Activated CD4-positive, alpha-beta T cell treated with anti-CD3 and anti-CD28 coated beads for 36 hours (primary cell): ENCODE measurements at places on chromosomes 11 and 22. TPM values are rescaled to one million over a fixed set of nuclear protein-coding genes. Genes with fewer than 3 reads are reported as not detected.
A peak's percentile ranks its signal among the peaks of the same experiment; 100 is the strongest.

DNA sequence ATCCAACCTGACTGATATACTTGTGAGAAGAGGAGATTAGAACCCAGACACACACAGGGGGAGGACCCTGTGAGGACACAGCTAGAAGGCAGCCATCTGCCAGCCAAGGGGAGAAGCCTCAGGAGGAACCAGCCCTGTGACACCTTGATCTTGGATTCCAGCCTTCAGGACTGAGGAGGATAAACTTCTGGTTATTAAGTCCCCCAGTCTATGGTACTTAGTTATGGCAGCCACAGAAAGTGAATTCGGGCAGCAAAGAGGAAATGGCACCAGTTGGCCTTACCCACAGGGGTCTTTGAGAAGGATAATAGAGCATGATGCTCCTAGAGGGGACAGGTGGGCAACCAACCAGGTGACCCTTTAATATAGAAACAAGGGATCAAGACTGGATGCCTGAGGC lies 49.4 kb downstream of the ASCL2 start:
- H3K27me3 ChIP-seq: peaks cover 9% of the 10 kb centered on the region
- no peaks in the 10 kb centered on the region for H3K36me3 ChIP-seq
- H3K4me3 ChIP-seq: no peak overlapping the region

Gene PELI3
- total RNA-seq: 5.7 TPM

- H3K4me1 ChIP-seq: no peaks in the 10 kb centered on the region
- H3K27ac ChIP-seq: no peak overlapping the region
- DNase-seq: no peak
- H3K27me3 ChIP-seq: no peaks in the 10 kb centered on the region
These were observed 20.8 kb upstream of the PPARA start for GRCh38 chr22:46129390-46130041.

- no peak overlapping the region for H3K4me3 ChIP-seq
- no peak for DNase-seq
- H3K36me3 ChIP-seq: no peaks in the 10 kb centered on the region
- H3K27me3 ChIP-seq: no peaks in the 10 kb centered on the region
- no peak overlapping the region for H3K27ac ChIP-seq
These were observed 583.9 kb upstream of the LRRC4C start for GRCh38 chr11:42043312-42043711.

Gene GSTP1
- total RNA-seq: 376 TPM

DNA sequence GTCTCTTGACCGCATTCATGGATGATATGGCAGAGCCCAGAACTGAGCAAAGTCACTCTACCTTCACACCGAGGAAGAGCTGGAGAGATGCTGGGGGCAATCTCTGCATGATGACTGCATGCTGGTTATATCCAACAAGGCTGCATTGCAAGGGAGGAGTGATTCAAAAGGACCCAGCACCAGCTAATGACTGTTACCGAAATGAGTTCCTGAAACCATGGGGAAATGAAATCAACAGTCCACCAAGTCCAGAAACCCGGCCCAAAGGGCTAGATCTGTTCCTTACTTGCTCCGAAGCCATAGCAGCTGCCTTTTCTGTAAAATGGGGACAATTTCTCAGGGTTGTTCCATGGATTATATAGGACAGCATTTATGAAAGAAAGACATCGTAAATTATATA lies 1.2 kb upstream of the SMIM35 start:
- peaks cover 3% of the 10 kb centered on the region for H3K36me3 ChIP-seq
- no peak for DNase-seq
- H3K4me3 ChIP-seq: no peak overlapping the region
- H3K27ac ChIP-seq: no peak overlapping the region
- peaks cover 7% of the 10 kb centered on the region for H3K27me3 ChIP-seq

GRCh38 chr11:128294671-128295050 lies 292.7 kb downstream of the ETS1 start:
- peaks cover 96% of the 10 kb centered on the region for H3K4me1 ChIP-seq
- peak overlapping the region; percentile 68 for H3K27ac ChIP-seq
- H3K36me3 ChIP-seq: peaks cover 29% of the 10 kb centered on the region

DNA sequence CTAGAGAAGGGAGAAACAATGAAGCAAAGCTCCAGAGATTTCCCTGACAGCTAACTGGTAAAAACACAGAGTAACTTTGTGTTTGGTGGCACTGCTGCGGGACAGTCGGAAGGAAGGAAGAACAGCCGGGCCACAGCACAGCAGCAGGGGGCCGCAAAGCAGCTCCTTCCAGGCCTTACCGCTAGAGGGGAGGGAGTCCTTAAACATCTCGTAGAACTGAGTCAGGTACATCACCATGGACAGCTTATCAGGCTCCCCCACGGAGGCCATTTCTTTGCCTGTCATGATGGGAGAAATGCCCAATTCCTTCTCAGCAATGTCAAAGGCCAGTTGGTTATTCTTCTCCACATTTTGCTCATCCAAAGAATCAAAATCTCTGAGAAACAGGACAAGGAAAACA lies 114.6 kb upstream of the BID start:
- DNase-seq: no peak
- H3K4me3 ChIP-seq: no peak overlapping the region
- no peak overlapping the region for H3K27ac ChIP-seq
- H3K36me3 ChIP-seq: peaks cover 20% of the 10 kb centered on the region
- H3K27me3 ChIP-seq: no peaks in the 10 kb centered on the region

GRCh38 chr11:488992-489391 lies 18.1 kb downstream of the RNH1 start:
- no peak overlapping the region for H3K4me3 ChIP-seq
- H3K27ac ChIP-seq: no peak overlapping the region
- H3K27me3 ChIP-seq: no peaks in the 10 kb centered on the region
- no peaks in the 10 kb centered on the region for H3K4me1 ChIP-seq
- H3K36me3 ChIP-seq: no peaks in the 10 kb centered on the region
- no peak for DNase-seq

DNA sequence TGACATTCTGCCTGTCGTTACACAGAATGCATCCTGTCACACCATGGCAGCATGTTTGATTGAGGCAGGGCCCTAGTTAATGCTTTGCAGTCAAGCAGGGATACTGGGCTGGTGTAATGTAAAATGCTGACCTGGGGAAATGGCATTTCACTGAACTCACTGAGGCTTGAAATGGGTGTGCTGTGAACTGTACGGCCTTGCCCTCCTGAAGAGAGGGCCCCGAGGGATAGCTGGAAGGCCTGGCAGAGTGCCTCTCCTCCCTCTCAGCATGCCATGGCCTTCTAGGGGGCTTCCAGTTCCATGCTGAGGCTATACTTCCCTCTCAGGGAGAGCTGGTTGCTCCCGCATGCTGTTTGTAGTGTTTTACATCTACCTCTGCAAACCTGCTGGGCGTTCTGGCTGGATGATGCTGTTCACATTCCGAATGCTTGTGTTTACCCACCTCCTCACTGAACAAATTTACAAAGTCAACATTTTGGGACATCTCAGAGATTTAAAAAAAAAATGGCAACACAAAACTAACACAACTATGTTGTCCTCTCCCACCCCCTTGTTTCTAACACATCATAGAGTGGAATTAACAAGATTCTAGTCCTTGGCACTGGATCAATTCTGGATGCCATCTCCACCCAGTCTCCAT lies 416.7 kb upstream of the CADM1 start:
- peaks cover 37% of the 10 kb centered on the region for H3K4me1 ChIP-seq
- H3K27ac ChIP-seq: no peak overlapping the region
- no peak overlapping the region for H3K4me3 ChIP-seq
